Fibroblast of villous mesenchyme (primary cell): ENCODE measurements at places on chromosomes 11 and 22. TPM values are rescaled to one million over a fixed set of nuclear protein-coding genes. Genes with fewer than 3 reads are reported as not detected.

The TUB gene
- total RNA-seq: 1.9 and 5.2 TPM in 2 replicates

The NAP1L4 gene
- 87.6 and 121 TPM in 2 replicates for total RNA-seq

The BACE1-AS gene
- 2.6 and 3.5 TPM in 2 replicates for total RNA-seq

The JHY gene
- 4.5 and 5.2 TPM in 2 replicates for total RNA-seq

The DDX25 gene
- not detected in 2 replicates for total RNA-seq

The MYO7A gene
- 0.32 and 0.43 TPM in 2 replicates for total RNA-seq

The JAML gene
- total RNA-seq: not detected in 2 replicates

The LARGE1 gene
- total RNA-seq: 13.4 and 15.5 TPM in 2 replicates

The HOATZ gene
- not detected in 2 replicates for total RNA-seq

The KRTAP5-1 gene
- not detected in 2 replicates for total RNA-seq

The AQP11 gene
- total RNA-seq: 1.6 and 1.7 TPM in 2 replicates

The RIC3 gene
- total RNA-seq: under 0.01 TPM in 1 of 2 replicates, not detected in the other

The YIF1A gene
- total RNA-seq: 187 and 189 TPM in 2 replicates

The APOL6 gene
- 33.8 and 39.3 TPM in 2 replicates for total RNA-seq

The TSSK2 gene
- under 0.01 TPM in 1 of 2 replicates, not detected in the other for total RNA-seq

The TSGA10IP gene
- not detected in 2 replicates for total RNA-seq

The CRYBB2 gene
- total RNA-seq: not detected in 2 replicates

The RAB38 gene
- total RNA-seq: 0.64 and 3.5 TPM in 2 replicates

The GAB4 gene
- total RNA-seq: not detected in 2 replicates

The PGM2L1 gene
- total RNA-seq: 2.6 and 6.1 TPM in 2 replicates

The OR56A5 gene
- not detected in 2 replicates for total RNA-seq

The OR4C16 gene
- not detected in 2 replicates for total RNA-seq

The DUSP8 gene
- 0.64 and 0.86 TPM in 2 replicates for total RNA-seq

The CD3D gene
- total RNA-seq: not detected in 2 replicates

The HBB gene
- not detected in 2 replicates for total RNA-seq

The SLC6A5 gene
- total RNA-seq: not detected in 2 replicates

The DENND5A gene
- total RNA-seq: 152 and 158 TPM in 2 replicates

The ADORA2A gene
- total RNA-seq: 3.2 and 3.9 TPM in 2 replicates

The PARVG gene
- not detected in 2 replicates for total RNA-seq

The SLC25A17 gene
- 12.9 and 23.7 TPM in 2 replicates for total RNA-seq

The ART5 gene
- total RNA-seq: not detected in 2 replicates

The FBLN1 gene
- total RNA-seq: 102 and 256 TPM in 2 replicates

The BAD gene
- 64.3 and 86.7 TPM in 2 replicates for total RNA-seq

The DRD2 gene
- not detected in 2 replicates for total RNA-seq

The OR8K3 gene
- not detected in 2 replicates for total RNA-seq

The LRRC32 gene
- total RNA-seq: 12.1 and 25.8 TPM in 2 replicates

The APOBEC3G gene
- total RNA-seq: 11.6 and 12.1 TPM in 2 replicates

The EP300 gene
- 45.4 and 73.8 TPM in 2 replicates for total RNA-seq

The NLRP14 gene
- total RNA-seq: under 0.01 and 0.32 TPM in 2 replicates

The SPTBN2 gene
- total RNA-seq: under 0.01 and 1.3 TPM in 2 replicates

The CATSPER1 gene
- total RNA-seq: under 0.01 and 0.43 TPM in 2 replicates

The CFAP300 gene
- total RNA-seq: 2.9 and 4.7 TPM in 2 replicates

The NR1H3 gene
- total RNA-seq: 16.8 and 39.3 TPM in 2 replicates

The MS4A6A gene
- total RNA-seq: not detected in 2 replicates

The FAM168A gene
- total RNA-seq: 22.5 and 23.5 TPM in 2 replicates

The WBP2NL gene
- 0.32 and 0.43 TPM in 2 replicates for total RNA-seq

The OTOG gene
- total RNA-seq: not detected in 2 replicates

The SORL1 gene
- total RNA-seq: under 0.01 and 0.43 TPM in 2 replicates

The OR8G1 gene
- total RNA-seq: under 0.01 TPM in 1 of 2 replicates, not detected in the other

The RTN4RL2 gene
- not detected in 2 replicates for total RNA-seq
